ENCODE measurements at places on chromosomes 1 and 21.

DNA sequence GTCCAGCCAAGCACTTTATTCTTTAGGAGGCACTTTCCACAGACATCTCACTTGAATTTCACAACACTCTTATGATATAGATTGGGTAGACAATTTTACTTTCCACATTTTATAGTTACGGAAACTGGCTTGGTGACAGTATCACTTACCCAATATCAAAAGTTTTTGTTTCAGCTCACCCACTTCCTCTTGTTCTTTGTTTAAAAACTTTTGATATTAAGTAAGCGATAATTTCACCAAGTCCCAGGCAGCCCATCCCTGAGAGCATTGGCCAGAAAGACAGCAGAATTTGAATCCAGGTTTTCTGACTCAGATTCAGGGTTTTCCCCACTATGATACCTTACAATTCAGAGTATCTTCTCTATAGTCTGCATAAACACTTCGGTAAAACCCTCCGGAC, 60.0 kb downstream of the LRIG2 start:
- DNase-seq, result no peak

DNA sequence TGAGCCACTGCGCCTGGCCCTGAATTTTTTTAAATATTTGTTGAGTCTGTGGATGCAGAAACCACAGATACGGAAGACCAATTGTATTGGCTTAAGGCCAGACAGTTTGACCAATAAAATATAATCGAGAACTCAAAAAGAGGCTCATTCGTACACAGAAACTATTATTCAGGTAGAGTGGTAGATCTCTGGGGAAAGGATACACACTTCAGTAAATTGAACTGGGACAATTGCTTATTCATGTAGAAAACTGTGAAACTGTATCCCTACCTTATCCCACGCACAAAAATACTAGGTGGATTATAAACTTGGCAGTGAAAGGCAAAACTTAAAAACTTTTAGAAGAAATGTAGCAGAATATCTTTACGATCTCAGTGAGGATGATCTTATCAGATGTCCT, 25.0 kb upstream of the SHE start:
- DNase-seq, result no peak

DNA sequence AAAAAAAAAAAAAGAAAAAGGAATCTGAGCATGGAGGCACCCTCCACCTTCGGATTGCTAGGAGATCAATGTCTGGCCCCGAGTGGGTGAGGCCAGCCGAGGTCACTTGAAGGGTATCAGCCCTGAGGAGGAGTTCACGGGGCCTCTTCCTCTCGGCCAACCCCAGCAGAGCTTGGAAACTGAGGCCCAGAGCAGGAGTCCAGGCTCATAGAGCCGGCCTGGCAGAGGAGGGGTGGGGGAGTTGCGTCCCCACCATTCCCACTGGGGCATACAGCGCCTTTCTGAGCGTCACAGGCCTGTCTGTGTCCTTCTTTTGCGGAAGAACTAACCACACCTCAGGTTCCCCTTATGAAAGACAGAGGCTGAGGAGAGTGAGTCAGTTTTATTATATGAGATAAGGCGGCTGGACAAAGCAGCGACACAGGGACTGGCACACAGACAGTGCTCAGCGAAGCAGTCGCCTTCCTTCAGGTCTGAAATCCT, 17.1 kb upstream of the EPHA2 start:
- DNase-seq, result no peak

GRCh38 chr1:199163670-199164069, 524.8 kb downstream of the PTPRC start:
- no peak for DNase-seq

GRCh38 chr1:197399755-197400521, 131.9 kb downstream of the CRB1 start:
- DNase-seq, result peak; percentile 10

DNA sequence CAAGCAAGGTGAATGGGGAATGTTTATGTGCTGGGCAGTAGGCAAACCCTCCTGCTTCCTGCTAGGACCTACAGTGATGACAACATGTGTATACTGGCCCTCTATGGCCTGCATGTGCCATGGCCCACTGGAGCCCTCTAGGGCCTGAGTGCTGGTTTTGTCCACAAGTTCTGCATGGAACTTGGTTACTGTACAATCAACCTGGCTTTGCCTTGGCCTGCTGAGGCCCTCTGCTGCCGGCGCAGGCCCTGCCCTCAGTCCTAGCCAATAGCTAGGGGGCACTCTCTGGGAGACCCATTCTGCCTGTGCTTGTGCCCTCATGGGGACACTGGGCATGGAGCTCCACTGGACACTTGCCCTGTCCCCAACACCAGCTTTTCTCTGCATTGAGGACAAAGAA, 138.6 kb upstream of the NGF start:
- DNase-seq, result no peak

DNA sequence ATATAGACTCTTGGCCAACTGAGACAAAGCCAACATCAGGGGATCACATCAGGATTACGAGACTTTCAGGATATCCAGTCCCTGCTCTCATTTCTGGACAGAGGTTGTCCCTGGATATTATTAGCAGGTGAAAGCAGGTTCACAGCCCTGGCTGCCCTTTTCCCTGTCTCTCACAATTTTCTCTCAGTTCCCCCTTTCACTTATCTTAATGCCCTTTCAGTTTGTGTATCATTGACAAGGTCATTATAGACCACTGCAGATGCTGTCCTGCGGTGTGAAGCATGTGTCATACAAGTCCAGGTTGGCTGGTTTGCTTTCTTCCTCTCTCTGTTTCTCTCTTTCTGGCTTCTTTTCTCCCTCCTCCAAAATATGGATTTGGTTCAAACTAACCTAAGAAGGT, 2.1 kb upstream of the KLHDC9 start:
- no peak for DNase-seq

DNA sequence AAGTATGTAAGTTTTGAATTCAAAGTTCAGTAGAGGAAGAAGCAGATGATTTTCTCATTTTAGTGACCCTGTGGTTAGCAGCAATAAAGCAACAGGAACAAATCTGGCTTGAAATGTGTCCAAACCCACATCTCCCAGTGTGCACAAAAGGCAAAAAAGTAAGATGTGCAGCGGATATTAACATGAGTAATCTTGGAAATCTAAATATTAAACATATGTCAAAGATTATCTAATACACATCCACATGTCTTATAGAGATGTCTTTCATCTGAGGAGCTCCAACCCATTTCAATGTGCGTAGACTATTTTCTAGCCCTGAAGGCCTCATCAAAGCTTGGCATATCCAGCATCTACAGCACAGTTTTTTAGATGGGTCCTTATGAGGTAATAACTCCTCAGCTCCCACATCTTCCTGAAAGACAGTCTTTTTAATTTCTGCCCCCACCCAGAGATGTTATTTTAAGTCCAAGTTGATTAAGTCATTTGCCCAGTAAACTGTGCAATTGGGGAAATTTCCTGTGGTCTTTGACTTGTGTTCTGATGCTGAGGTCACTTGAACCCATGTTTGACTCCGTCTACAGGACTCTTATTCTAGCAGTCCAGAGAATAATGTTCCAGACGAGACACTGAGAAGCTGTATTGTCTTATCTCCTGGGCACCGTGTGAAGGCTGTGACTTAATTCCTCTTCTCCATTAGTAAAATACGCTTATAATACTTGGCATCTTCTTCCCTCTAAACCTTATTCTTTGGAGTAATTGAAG, 73.7 kb downstream of the LMO4 start:
- DNase-seq, result no peak

GRCh38 chr1:62437273-62437940, 558 bp downstream of the USP1 start:
- no peak for DNase-seq

DNA sequence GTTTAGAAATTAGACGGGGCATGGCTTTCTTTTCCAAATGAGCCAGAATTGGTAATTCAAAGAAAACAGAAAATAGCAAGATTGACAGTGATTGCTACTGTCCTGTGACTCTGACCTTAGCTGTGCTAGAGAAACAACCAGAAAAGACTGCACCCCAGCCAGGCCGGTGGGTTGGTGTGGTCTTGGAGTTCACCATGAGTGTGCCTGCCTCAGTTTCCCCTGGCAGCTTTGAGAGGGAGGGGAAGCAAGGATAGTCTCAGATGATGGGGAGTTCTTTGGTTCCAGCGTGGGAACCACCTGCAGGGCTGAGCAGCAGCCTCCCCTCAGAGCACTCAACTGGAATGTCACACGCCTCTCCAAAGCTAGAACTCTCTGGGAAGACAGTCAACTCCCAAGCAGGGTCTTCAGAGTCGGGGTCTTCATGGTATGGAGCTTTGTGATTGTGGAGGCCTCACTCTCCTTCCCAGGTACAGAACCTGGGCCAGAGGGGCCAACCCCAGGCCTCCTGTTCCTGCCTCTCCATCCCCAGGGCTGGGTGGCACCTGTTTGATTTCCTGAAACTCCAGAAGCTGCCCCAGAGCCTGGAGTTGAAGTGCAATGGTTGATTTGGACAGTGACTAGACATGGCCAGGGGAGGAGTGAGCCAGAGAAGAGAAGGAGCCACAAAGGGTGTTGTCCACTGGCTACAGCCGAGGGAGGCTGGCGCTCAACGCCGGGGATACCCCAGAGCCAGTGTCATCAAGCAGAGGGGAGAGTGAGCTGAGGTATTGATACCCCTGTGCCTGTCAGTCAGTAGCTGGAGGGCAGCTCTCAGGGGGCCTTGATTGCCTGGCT, 35.7 kb downstream of the SIM2 start:
- no peak for DNase-seq

DNA sequence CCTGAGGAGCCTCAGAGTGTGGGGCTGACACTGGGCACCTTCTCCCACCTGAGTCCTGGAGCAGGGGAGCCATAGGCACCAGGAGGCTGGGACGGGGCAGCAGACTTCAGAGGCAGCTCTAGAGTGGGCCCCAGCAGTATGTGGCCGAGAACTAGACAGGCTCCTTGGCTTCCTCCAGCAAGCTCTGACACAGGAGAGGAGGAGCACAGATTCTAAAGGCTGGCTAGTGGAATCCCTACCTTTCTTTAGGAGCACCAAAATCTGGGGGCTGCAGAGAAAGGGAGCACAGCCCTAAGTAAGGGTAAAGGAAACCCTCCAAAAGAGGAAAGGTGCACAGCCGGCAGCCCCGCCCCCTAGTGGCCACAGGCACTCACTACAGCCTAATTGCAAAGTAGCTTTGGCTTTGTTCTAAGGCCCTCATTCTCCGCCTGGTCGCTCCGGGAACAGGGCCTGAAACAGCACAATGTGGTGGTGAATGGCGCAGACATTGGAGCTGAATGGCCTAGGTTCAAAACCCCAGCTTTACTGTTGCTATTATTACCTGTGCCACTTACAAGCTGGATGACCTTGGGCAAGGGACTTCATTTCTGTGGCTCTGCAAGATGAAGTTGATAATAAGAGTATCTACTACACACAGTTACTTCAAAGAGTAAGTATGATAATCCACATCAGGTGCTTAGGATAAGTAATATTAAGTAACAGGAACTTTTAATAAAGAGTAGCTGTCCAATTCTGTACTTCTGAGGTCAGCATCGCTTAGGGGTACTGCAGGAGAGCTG, 8.8 kb upstream of the GUCA2A start:
- peak; percentile 82 for DNase-seq

GRCh38 chr1:21268281-21269239, 21.7 kb downstream of the ECE1 start:
- DNase-seq, result no peak

GRCh38 chr1:211885747-211886522, 55.4 kb upstream of the LPGAT1 start:
- DNase-seq, result peak; percentile 21

DNA sequence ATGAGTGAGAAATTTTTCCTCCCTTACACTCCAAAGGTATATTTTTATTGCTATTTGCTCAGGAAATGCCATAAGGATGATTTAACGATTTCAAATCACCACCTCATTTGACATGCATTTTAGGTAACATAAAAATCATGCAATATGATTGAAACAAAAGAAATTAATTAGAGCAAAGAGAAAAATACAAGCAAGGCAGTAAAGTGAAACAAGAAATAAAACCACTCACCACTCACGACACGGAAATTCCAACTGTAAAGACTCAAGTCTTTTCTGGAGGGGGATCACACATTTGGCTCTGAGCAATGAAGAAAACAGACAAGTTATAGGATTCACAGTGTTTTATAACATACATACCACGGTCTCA, 86.8 kb upstream of the ARHGAP29 start:
- no peak for DNase-seq

DNA sequence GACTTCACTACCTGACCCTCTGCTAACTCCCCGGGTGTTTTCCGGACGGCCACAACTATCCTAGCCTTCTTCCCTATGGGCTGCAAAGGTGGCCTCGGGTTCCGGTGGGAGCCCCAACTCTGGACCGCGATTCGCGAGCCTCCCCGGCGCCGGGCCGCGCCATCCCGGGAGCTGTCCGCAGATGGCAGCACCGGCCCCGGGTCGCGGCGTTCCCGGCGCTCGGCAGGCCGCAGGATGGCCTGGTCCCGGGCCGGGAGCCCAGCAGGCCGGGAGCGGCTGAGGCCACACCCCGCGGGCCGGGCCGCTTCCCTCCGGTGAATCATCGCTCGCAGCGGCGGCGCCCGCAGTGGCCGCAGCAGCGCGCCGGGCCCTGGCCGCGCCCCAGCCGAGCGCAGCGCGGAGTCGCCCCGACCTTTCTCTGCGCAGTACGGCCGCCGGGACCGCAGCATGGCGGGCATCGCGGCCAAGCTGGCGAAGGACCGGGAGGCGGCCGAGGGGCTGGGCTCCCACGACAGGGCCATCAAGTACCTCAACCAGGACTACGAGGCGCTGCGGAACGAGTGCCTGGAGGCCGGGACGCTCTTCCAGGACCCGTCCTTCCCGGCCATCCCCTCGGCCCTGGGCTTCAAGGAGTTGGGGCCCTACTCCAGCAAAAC, at the start of gene CAPN2:
TSS of gene CAPN2 (plus strand) at position 346 of the 656 bp plus-strand sequence. CDS start at position 448, 102 bp downstream.
- DNase-seq, result peak; percentile 83

DNA sequence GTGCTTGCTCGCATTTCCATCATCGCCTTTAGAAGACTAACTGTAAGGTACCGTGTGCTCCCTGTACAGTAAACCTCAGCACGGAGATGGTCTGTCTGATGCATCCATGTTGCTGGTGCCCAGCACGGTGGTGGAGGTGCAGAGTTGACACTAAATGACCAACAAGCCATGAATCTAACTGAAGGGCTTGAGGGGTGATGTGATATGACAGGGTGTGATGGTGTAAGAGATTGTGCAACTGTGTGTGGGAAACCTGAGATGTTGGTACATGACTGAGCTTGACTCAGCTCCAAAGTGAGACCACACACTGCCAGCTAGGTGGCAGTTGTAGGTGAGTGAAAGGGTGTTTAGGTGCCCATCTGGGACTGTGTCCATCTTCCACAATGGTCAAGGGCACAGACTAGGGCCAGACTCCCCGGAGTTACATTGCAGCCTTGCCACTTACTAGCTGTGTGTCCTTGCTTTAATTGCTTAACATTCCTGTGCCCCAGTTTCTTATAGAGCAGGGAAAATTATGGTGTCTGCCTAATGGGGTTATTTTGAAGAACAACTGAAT, 21.4 kb downstream of the SLC2A1 start:
- DNase-seq, result no peak
